Tibial nerve (tissue), 4 donors: ENCODE measurements at places on chromosomes 13 and 19. TPM values are rescaled to one million over a fixed set of nuclear protein-coding genes. Genes with fewer than 3 reads are reported as not detected.

IGFL2 gene
- total RNA-seq: 1.0 TPM

PSG11 gene
- total RNA-seq: not detected

NLRP4 gene
- total RNA-seq: not detected

- H3K4me3 ChIP-seq: no peak overlapping the region
- H3K27me3 ChIP-seq: no peaks in the 10 kb centered on the region
- H3K4me1 ChIP-seq: no peaks in the 10 kb centered on the region
- peaks cover 6% of the 10 kb centered on the region for H3K36me3 ChIP-seq
- H3K27ac ChIP-seq: no peak overlapping the region
- no peak for DNase-seq
Observed at GRCh38 chr13:28248080-28248479, 109.7 kb downstream of the PAN3 start.

DNA sequence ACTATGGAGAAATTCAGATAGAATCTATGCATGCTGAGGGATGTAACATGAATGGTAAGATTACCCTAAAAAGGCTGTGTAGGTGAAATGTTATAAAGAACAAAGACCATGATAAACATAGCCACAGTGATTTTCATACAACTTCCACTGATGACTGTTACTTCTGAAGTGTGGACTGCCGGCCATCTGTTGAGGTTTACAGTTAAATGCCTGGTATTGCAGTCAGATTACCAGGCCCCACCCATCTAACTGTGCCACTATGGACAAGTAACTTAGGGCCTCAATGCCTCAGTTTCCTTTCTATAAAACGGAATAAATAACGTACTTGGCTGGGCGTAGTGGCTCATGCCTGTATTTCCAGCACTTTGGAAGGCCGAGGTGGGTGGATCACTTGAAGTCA, 395.6 kb downstream of the KLF12 start:
- DNase-seq: no peak
- H3K36me3 ChIP-seq: no peaks in the 10 kb centered on the region
- no peak overlapping the region for H3K27ac ChIP-seq
- no peaks in the 10 kb centered on the region for H3K4me1 ChIP-seq
- H3K27me3 ChIP-seq: no peaks in the 10 kb centered on the region

GRCh38 chr13:79392882-79393563, 13.0 kb downstream of the RBM26 start:
- H3K27ac ChIP-seq: no peak overlapping the region
- DNase-seq: no peak
- H3K36me3 ChIP-seq: peaks cover 25% of the 10 kb centered on the region
- H3K4me1 ChIP-seq: peaks cover 17% of the 10 kb centered on the region
- H3K27me3 ChIP-seq: no peaks in the 10 kb centered on the region
- H3K4me3 ChIP-seq: no peak overlapping the region

GRCh38 chr13:84865783-84866221, 933.4 kb downstream of the SLITRK6 start:
- no peak for DNase-seq
- H3K4me3 ChIP-seq: no peak overlapping the region
- no peak overlapping the region for H3K27ac ChIP-seq
- H3K36me3 ChIP-seq: no peaks in the 10 kb centered on the region
